Activated T-cell treated with anti-CD3 and anti-CD28 coated beads, Interleukin-2, amount 50 U/mL, for 48 hours (primary cell): ENCODE measurements at places on chromosomes 6 and 20.

DNA sequence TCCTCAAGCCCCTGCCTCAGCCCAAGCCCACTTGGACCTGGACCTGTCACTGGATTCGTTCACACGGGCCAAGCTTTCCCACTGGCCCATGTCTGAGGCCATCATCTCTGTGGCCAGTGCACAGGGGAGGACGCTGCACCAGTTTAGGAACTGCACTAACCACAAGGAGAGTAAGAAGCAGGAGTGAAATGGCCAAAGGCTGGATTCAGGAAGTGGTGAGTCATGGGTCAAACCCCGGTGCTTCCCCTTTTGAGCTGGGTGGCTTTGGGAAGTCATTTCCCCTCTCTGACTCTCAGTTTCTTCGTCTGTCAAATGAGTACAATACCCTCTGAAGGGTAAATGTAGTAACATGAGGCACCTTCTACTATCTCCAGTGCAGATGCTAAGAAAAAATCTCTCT, 87.9 kb downstream of the CD40 start:
- DNase-seq: peak; percentile 25

GRCh38 chr6:19597809-19598320, 239.3 kb upstream of the ID4 start:
- no peak for DNase-seq

- DNase-seq: no peak
Measured at GRCh38 chr20:33770005-33770404, 38.2 kb downstream of the ZNF341 start.

DNA sequence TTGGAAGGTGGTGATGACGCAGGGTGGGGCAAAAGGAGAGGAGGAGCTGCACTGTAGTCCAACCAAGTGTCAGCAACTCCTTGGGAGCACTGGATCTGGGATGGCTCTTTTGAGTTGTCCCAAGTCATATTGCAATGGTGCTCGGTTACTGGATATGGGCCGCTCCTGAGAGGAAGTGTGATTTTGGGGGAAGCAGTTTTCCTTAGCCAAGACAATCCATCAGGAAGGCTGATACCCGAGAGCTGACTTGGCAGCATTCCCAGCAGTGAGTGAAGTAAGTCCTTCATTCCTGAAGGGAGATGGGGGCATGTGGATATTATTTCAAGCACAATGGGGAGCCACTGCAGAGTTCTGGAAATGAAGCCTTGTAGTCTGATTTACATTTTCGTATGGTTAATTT, 354.1 kb downstream of the RFPL4B start:
- DNase-seq: no peak

GRCh38 chr6:11609324-11610071, 71.9 kb downstream of the TMEM170B start:
- DNase-seq: no peak

DNA sequence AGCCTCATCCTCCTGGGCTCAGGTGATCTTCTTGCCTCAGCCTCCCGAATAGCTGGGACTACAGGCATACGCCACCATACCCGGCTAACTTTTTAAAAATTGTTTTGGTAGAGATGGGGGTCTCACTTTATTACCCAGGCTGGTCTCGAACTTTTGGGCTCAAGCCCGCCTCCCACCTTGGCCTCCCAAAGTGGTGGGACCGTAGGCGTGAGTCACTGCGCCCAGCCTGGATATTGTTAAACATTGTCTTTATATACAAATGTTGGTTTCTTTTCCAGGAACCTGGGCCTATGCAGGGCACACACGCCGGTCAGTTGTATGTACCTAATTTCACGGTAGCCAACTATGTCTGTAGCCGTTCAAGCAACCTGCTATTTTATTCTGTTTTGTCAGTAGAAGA, 60.1 kb downstream of the SYNJ2 start:
- DNase-seq: no peak

DNA sequence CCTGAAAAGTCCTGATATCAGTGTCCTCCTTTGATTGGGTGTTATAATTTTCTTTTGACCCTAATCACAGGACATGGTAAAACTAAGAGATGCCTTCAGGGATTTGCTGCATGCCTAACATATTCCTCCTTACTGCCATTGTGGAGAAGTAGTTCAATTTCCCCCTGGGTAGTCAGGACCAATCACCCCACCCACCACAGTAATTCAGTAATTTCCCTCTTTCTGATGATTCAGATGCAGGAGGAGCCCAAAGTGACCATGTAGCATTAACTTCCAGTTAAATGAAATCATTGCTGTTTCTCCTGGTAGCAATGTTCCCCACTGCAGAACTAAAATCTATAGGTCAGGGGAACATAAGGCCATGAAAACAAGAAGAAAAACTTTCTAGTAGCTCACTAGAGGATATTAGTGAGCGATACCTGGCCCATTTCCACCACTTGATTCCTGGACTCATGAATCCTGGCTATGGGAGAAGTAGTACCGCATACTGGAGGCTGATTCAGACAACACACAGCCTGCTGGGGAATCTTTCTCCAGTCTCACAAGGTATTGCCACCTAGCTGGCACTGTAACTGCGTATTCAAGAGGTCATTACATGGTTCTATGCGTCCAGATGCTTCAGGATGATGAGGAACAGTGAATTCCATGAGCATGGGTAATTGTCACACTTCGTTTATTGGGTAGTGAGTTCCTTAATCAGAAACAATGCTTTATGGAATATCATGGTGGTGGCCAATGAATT, 561.2 kb downstream of the HAO1 start:
- DNase-seq: no peak

DNA sequence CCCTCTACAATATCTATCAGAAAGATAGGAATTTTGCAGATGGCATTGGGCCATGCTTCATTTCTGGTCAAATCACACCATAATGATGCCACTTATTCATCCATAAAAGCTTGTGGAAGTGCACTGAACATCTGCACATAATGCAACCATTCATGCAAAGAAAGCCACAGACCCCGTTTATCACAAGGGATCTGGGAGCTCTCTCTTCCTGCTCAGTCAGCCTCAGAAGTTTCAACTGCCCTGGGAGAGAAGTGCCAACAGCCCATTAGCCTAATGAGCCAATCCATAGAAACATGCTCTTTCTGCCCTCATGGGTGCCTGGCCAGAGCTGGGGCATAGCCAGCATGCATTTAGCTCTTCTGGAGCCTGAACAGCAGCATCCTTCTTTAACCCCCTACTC, 85.8 kb downstream of the SLC35F1 start:
- DNase-seq: no peak

DNA sequence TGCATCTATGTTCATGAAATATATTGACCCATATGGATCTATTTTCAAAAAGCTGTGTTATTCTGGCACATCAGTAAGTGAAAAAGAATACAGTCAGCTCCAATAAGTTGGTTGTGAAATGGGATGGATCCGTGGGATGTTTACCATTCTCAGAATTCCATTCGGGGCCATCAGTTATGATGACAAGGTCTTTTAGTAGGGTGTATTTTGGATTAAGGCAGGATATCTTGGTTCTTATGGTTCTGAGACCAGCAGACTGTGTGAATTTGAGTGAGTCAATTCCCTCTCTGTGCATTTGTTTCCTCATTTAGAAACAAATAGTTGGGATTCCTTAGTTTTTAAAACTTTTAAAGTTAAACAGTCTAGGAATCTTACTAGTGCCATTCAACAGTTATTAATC, 287.4 kb downstream of the CD109 start:
- DNase-seq: no peak

DNA sequence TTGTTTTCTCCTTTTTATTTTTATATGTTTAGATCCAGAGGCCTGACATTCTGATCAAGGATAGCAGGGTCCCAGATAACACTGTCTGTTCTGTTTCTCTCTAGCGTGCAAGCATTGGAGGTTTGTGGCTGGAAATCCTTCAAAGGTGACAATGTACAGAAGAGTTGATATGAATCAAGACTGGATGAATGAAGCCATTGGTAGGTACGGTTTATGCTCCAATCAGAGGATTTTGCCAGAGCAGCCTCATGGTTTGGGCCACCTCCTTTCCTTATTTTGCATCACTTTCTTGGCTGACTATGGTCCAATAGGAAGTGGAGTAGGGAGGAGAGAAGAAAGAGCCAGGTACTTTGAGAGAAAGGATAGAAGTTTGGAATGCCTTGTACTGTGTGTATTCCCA, 484.8 kb upstream of the JAG1 start:
- DNase-seq: no peak

DNA sequence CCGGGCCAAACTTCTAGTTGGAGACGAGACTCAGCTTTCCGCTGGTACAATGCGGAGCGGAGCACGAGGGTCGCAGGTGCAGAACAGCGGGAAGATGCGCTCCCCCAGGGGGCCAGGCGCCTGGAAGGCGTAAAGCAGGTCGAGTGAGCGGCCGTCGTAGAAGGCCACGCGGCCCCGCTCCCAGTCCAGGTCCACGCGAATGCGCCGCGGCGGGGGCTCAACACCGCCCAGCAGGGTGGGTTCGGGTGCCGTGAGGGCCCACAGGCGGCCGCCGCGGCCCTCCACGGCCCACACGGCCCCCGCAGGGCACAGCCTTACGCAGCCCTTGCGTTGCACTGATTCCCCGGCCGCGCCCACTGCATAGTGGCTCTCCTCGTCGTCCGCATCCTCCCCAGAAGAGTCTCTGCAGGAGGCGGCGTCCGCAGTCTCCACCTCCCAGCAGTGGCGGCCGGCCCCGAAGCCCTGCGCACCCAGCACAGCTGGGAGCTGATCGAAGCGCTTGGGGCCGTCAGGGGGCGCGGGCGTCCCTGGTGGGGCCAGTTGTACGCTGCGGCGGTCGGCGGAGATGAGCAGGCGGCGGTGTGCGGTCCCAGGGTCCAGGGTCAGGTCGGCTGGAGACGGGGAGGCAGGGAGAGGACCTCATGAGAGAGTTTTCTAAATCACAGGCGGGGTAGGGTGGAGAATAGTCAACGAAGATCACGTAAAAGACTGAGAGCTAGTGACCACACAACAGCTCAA, 4.3 kb downstream of the PPP1R11 start:
- DNase-seq: peak; percentile 30

DNA sequence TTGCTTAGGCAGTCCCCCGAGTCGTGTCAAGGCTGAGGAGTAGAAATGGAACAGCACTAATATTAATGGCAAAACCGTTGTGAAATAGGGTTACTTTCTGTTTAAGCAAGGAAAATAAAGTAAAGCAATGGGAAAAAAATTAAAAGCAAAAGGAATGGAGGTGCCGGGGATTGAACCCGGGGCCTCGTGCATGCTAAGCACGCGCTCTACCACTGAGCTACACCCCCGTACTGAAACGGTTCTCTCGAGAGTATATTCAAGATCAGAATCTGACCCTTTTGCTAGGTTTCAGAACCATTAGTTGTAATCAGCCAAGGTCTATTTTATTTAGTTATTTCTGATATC, 85.5 kb downstream of the TRIM27 start:
- peak; percentile 81 for DNase-seq

- DNase-seq: no peak
Measured at GRCh38 chr6:119243657-119244056, 105.9 kb downstream of the MAN1A1 start.

GRCh38 chr6:16446273-16446672, 207.9 kb downstream of the GMPR start:
- no peak for DNase-seq

DNA sequence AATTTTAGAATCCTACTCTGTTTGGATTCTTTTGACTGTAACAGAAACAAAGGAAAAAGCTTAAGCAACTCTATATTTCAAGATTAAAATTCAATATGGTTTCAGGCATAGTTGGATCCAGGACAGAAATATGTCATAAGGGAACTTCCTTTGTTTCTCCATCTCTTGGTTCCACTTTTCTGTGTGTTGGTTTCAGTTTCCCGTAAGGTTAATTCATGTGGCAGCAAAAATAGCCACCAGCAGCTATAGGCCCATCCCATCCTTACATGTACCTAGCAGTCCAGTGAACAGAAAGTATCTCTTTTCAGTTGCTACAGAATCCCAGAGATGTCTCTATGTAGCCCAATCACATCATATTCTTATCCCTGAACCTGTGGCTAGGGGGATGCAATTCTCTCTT, 8.8 kb upstream of the FAM8A1 start:
- no peak for DNase-seq

- no peak for DNase-seq
Measured at GRCh38 chr6:134936476-134936875, 13.4 kb downstream of the ALDH8A1 start.

DNA sequence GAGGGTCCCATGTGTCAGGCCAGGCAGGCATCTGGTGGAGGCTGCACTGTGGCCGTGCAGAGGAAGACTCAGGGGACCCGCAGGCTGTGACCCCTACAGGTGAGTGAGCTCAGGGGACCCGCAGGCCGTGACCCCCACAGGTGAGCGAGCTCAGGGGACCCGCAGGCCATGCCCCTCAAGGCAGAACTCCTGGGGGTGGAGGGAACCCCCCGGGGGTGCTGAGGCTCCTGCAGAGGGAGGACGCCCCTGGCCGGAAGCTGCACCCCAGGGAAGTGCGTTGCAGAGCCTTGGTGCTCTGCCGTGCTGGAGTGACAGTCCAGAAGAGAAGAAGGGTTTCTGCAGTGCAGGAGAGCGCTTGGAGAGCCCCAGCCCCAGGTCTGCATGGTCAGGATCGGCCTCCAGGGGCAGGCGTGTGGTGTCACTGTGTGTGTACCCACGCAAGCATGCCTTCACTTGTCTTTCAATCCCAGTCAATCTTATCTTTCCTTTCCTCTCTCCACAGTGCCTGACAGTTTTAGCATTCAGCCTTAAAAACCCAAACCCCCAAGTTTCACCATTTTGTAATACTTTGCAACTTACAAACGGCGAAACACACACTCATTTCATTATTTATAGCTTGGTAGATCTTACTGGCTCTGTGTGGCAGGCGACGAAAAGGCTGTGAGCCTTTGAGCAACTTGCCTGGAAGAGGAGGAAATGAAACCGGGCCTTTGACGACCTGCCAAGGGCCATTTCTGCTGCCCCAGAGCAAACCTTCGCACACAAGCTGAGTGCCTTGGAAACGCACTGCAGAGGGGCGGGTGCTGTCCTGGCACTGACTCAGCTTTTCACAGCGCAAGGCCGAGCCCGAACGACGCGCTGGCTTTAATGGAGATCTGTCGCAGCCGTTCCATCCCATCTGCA, 101.4 kb upstream of the AGPAT4 start:
- DNase-seq: no peak

GRCh38 chr20:50224531-50225255, 34.1 kb downstream of the CEBPB start:
- DNase-seq: no peak
